ENCODE measurements at places on chromosomes 12 and 14.

GRCh38 chr14:92657457-92658142 is 90.8 kb downstream of the LGMN start:
- no peak for DNase-seq

DNA sequence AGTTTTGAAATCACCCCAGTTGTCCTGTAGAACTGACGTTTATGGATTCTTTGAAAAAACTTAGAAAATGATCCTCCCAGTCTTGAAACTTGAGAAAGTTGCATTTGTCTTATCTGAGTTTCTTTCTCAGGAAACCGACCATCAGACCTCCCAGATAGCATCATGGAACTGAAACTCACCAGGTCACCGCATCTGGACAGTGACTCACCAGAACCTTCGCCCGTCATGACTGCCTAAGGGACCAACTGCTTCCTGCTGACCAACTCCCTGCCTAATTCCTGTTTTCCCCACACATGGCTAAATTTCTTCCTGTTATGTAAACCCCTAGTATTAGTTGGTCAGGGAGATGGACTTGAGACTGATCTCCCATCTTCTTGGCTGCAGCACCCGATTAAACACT is 175.7 kb downstream of the RIMBP2 start:
- no peak for DNase-seq

DNA sequence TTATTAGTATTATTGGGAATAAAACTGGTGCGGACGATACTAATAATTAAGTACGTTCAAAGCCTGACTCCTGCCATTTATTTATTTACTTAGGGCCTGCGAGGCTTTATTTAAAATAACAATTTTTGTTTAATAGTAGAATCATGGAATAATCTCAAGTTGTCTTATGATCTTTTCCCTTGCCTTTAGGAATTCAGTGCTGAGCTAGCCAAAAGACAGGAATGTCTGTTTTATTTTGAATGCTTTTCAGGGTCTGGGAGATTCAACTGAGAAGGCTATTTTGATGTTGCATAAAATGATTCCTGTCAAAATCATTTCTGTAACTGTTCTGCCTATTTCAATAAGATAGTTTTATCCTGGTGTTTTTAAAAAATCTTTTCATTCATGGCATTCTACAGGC is 489.8 kb downstream of the EGLN3 start:
- no peak for DNase-seq

- DNase-seq: no peak
Measured at GRCh38 chr14:77069551-77069950, 28.5 kb upstream of the CIPC start.

DNA sequence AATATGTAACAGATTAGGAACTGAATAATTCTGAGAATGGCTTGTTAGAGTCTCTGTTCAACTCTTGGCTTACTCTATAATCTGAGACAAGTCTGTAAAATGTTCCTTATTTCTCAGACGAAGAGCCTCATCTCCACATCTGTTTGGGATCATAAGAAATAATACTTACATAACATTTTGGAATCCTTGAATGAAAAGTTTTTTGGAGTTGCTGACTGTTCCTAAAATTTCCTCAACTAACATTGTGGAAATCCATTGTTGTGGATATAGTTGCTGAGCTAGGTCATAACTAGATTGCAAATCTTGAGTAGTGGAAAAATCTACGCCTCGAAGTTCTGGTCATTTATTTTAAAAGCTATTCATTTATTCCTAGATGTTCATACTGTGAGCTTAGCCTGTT is 402.9 kb downstream of the ZFP36L1 start:
- no peak for DNase-seq

DNA sequence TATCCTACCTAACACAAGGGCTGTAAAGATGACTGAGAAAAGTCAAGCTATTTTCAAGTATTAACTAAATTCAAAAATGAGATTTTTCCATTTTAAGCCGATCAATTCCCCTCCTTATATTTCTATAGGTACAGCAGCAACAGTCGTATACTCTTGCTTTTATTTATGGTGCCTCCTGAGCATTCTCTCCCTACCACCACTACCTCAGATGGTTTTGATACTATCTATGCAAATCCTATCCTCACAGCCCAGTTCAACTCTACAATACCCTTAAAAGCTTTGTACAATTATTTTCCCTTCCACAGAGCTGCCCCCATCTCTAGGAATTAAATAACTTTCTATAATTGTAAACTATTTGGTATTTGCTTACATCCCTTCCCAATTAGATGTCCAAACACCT is 52.1 kb downstream of the GALC start:
- no peak for DNase-seq

DNA sequence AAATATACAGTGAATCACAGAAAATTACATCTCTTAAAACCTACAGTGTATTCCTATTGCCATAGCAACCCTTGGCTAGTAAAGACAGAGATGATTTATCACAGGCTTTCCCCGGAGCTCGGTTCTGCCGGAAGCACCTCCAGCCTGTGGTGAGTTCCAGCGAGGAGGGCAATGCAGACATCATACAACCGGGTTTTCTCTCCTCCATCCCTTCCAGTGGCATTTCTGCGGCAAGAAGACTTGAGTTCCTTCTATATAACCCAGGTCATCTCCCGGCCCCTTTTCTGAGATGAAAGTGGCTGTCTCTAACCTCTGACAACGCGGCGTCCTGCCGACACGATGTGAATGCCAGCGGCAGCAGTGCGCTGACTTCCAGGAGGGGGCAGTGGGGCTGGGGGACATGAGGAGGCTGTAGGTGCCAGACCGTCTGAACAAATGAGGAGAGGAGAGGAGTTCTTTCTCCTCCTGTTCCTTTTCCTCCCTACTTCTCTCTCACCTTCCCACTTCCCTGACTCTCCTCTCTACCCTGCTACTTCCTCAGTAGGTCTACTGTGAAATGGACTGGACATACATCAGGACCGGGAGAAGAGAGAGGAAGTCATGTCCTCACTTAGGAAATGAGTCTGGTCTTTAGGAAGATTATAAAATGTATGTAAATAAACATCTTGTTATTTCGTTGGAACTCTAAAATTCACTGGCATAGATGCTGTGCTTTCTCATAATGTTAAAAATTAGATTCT is 68.6 kb upstream of the MAX start:
- no peak for DNase-seq

DNA sequence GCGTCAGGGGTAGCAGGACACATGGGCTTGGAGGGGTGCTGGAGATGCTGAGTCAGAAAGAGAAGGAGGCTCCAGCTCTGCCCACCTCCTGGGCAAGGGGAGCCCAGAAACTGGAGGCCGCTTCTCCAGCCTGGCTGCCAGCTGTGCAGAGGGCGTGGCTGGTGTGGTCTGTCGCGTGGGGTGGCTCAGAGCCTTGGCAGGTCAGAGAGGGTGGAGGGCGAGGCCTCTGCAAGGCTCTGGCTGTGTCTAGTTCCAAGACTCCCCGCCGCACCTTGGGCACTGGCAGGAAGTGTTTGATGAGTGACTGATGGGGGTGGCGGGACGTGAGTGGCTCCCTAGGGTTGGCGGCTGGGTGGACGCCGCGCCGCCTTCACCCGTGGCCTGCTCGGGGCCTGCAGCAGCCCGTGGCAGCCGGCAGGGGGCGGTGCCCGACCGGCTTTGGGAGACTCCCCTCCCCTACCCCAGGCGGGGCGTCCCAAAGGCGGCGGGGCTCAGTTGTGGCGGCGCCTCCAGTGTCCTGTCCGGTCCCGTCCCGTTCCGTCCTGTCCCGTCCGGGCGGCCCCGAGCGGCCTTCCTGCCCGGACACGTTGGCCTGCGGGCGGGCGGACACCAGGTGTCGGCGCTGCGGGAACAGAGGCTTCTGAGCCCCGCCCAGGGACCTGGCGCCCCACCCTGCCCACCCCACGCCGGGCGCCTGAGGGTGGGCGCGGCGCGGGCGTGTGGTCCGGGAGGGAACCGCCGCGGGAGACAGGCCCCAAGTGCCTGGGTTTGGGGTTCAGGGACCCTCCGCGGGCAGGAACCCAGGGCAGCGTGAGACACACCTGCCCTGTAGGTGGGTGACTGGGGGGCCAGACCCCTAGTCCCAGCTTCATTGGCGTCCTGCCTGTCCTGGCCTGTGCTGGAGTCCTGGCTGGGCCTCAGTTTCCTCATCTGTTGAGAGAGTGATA is 39.7 kb downstream of the KRT80 start:
- DNase-seq: no peak

Measured in ascending aorta (tissue), 2 donors.